Right lobe of liver (tissue), 6 donors: ENCODE measurements at places on chromosomes 3 and 15. TPM values are rescaled to one million over a fixed set of nuclear protein-coding genes. Genes with fewer than 3 reads are reported as not detected.

Gene CCR8
- total RNA-seq, result not detected

Gene CAMK2N2
- 0.24 TPM for total RNA-seq

Gene CNTN4
- total RNA-seq, result 3.9 TPM

Gene CHDH
- 35.9 TPM for total RNA-seq

Gene HMCES
- total RNA-seq, result 17.4 TPM

Gene ROPN1
- total RNA-seq, result not detected

Gene TIGIT
- 0.34 TPM for total RNA-seq

Gene CYP11A1
- 6.4 TPM for total RNA-seq

Gene GOLGA8S
- total RNA-seq, result 0.29 TPM

Gene CCR2
- total RNA-seq, result 1.1 TPM

Gene THBS1
- total RNA-seq, result 84.5 TPM

Gene NXPE3
- total RNA-seq, result 1.8 TPM

Gene SEMA3B
- 2.6 TPM for total RNA-seq

Gene LIPC
- total RNA-seq, result 206 TPM

Gene OR5K2
- total RNA-seq, result not detected

Gene TMC3
- total RNA-seq, result not detected

Gene ADCY5
- 2.8 TPM for total RNA-seq

Gene WWTR1
- 10.6 TPM for total RNA-seq

Gene ATP13A4
- total RNA-seq, result 0.71 TPM

Gene SKOR1
- total RNA-seq, result 0.12 TPM

Gene SLC12A1
- 1.2 TPM for total RNA-seq

Gene SPTBN5
- total RNA-seq, result 0.06 TPM

Gene ZPLD1
- total RNA-seq, result 0.12 TPM

Gene MYH15
- not detected for total RNA-seq

Gene PLS1
- 21.3 TPM for total RNA-seq

Gene NR1I2
- total RNA-seq, result 55.0 TPM

Gene TOPAZ1
- total RNA-seq, result not detected

Gene LRTM1
- total RNA-seq, result not detected

Gene GRK7
- not detected for total RNA-seq

Gene KNG1
- total RNA-seq, result 451 TPM

Gene SERINC4
- total RNA-seq, result not detected

Gene PIERCE2
- not detected for total RNA-seq

Gene SERPINI2
- not detected for total RNA-seq

Gene SAXO2
- total RNA-seq, result 1.1 TPM

Gene PGBD4
- total RNA-seq, result 0.56 TPM
